ENCODE measurements at places on chromosomes 1 and 21.
A peak's percentile ranks its signal among the peaks of the same experiment; 100 is the strongest.

DNA sequence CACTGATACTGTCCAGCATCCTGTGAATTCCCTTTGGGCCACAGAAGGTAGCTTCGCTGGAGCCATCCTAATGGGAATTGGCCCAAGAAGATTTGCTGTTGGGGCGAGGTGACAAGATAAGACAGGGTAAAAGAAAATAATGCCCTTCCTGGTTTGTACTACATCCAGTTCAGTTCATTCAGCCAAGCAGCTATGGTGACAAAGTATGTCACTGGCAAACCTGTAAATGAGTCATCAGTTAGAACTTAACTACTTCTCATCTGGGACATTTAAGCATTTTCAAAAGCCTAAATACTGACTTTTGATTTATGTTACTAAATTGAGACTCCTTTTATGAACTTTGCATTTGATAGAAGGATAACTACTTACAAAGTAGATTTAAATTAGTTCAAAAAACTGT, 54.2 kb downstream of the WDR64 start:
- no peak for DNase-seq

DNA sequence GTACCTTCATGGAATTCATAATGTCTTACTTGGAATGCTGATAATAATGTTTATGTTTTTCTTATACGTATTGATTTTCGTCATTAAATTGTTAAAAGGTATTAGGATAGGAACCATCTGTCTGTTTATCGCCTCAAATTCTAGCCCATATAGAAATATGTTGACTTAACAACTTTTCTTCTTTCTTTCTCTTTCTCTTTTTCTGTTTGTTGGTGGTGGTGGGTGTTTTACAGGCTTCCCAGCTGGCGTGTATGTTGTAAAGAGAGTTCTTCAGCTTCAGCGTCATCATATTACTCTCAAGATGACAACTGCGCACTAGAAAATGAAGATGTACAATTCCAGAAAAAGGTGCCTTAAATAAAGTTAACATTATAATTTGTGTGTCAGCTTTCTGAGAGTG, 18.3 kb downstream of the SUCO start:
- no peak for DNase-seq

GRCh38 chr1:172711558-172711957, 52.7 kb downstream of the FASLG start:
- DNase-seq: no peak

DNA sequence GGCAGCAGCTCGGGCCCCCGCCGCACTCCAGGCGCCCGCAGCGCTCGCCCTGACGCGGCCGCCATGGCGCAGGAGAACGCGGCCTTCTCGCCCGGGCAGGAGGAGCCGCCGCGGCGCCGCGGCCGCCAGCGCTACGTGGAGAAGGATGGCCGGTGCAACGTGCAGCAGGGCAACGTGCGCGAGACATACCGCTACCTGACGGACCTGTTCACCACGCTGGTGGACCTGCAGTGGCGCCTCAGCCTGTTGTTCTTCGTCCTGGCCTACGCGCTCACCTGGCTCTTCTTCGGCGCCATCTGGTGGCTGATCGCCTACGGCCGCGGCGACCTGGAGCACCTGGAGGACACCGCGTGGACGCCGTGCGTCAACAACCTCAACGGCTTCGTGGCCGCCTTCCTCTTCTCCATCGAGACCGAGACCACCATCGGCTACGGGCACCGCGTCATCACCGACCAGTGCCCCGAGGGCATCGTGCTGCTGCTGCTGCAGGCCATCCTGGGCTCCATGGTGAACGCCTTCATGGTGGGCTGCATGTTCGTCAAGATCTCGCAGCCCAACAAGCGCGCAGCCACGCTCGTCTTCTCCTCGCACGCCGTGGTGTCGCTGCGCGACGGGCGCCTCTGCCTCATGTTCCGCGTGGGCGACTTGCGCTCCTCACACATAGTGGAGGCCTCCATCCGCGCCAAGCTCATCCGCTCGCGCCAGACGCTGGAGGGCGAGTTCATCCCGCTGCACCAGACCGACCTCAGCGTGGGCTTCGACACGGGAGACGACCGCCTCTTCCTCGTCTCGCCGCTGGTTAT, 2.8 kb downstream of the KCNJ9 start:
- DNase-seq: peak; percentile 43

DNA sequence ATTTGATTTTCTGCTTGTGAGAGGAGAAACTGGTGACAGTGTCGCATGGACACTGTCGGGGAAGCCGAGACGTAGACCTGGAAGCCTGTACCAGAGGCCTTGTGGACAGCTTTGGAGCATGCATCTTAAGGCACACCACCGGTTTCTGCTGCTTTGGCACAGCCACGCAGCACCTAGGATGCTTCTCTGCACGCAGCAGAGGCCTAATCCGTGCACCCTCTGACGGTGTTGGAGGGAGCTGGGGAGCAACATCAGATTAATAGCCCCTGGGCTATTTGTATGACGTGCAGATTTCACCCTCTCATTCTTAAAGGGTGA, 30.3 kb downstream of the TEX35 start:
- DNase-seq: no peak

Data from stimulated activated CD4-positive, alpha-beta T cell treated with anti-CD3 and anti-CD28 coated beads, Interleukin-1b, Interleukin-23, amount 100 ng/mL, for 24 hours (primary cell).